Nephron progenitor cell (in vitro differentiated cells): ENCODE measurements at places on chromosomes 6 and 20.

- no peak for DNase-seq
Observed at GRCh38 chr6:12034837-12035236, 22.7 kb downstream of the HIVEP1 start.

DNA sequence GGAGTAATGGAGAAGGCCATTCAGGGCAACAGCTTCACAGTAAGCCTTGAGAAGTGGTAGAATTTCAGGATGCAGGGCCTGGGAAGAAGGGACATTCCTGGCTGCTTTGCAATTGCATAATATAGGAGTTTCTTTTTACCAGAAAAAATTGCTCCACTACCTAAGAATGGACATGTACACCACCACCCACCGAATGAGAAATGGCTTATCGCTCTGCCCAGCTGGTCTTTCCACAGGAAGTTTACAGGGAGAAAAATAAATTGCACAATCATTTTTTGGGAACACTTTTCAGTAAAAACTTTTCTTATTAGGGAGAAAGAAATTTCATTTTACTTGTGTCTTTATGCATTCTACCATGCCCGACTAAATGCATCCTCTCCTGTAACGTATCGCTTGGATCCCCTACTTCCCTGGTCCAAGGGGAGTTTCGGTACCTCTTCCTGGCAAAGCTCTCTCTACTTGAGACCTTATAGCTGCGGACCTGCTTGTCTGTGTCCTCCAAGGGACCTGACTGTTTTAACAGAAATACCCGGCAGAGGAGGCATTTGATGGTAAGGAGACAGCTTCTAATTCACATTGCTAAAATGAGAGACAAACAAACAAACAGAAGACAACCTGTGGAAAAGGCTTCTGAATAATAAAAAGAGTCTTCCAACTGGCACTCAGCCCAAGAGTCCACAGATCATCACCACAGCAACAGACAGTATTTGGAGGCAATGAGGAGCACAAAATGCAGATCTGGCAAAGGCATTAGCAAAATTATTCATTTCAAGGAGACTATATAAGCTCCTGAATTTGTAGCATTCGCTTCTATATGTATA lies 54.2 kb downstream of the MAP3K5 start:
- DNase-seq = no peak

DNA sequence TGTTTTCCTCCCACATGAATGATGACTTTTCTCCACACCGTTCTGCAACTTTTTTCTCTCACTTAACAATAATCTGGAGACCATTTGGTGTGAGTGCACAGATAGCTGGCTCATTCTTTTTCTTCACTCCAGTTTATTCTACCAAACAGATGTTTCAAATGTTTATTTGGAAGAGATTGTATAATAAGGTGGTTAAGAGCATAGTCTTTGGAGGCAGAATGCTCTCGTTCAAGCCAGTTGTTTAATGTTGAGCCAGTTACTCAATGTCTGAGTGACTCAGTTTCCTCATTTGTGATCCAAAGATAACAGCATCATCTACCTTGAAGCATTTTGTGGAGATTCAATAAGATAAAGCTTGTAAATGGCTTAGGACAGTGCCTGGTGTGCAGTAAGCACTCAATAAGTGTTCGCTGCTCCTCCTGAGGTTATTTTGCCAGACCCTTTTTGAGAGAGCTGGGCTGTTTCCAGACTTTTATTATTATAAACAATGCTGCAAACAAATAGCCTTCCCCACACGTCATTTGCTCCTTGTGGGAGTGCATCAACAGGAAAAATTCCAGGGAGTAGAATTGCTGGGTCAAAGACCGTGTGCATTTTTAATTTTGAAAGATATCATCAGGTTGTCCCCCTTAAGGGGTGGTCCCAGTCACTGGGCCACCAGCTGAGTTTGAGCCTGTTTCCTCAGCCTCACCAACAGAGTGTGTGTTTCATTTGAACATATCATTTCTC lies 70.6 kb downstream of the VEGFA start:
- no peak for DNase-seq

- no peak for DNase-seq
Observed at GRCh38 chr6:113047932-113048331, 700.8 kb downstream of the RFPL4B start.

GRCh38 chr6:133503336-133503729 lies 262.2 kb downstream of the EYA4 start:
- no peak for DNase-seq

GRCh38 chr20:3103369-3104032 lies 19.0 kb upstream of the AVP start:
- DNase-seq = no peak

GRCh38 chr6:151110576-151110905 lies 129.2 kb upstream of the AKAP12 start:
- DNase-seq = no peak

- no peak for DNase-seq
Observed at GRCh38 chr20:13236990-13237720, 16.1 kb downstream of the ISM1 start.

DNA sequence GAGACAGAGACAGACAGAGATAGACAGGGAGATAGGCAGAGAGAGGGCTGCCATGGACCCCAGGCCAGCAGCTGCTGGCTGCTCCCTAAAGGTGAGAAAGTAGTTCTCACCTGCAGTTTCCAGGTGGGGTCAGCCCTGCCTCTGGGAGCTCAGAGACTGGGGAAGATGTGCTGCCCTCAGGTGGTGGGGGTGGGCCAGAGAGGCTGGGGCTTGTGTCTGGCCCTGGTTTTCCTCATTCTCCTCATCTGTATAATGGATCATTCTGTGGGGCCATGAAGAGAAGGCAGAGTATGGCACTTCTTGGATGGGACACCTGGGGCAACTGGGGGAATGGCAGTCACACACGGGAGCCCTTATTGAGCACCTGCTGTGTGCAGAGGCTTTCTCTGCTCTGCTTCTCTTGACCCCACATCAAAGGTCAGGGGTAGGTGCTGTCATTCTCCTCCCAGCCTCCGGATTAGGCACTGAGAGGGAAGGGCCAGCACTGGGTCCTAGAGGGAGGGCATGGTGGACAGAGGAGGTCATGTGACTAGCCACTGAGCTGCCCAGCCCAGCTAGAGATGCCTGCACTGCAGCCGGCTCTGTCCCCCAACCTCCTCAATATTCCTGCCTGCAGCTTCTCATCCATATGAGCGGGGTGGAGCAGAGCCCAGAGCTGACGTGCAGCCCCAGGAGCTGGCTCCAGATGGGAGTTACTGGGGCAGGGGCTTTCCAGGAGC lies 4.1 kb downstream of the ANGPT4 start:
- DNase-seq = no peak

- no peak for DNase-seq
Observed at GRCh38 chr6:63637865-63638445, 2.4 kb downstream of the PHF3 start.

- no peak for DNase-seq
Observed at GRCh38 chr20:10408108-10408813, 25.8 kb downstream of the MKKS start.

- DNase-seq = peak; percentile 91
Observed at GRCh38 chr20:34676642-34677373, at the start of gene PIGU. Gene PIGU (minus strand): TSS chr20:34677092. CDS start chr20:34677085, 7 bp downstream.

- DNase-seq = no peak
Observed at GRCh38 chr20:56461576-56461975, 6.9 kb upstream of the RTF2 start.

DNA sequence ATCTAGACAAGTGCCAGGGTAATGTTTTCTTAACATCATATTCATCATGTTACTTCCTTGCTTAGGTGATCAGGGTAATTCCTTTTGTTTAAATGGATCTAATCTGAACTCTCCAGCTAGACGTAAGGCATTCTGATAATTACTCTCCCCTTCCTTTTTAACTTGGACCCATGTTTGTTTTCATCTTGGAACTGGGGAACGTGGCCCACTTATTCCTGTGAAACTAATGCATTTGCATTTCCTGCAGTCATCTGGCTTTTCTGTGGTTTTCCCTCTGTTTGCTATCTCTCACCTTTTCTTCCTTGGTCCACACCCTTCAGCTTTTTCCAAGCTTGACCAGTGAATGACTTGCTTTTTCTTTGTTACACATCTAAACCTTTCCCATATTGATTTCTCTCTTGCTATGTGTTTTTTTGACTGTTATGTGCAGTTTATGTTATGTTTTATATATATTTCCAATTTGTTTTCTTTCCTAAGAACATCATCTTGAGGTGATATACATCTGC lies 33.3 kb downstream of the SLX4IP start:
- DNase-seq = no peak

DNA sequence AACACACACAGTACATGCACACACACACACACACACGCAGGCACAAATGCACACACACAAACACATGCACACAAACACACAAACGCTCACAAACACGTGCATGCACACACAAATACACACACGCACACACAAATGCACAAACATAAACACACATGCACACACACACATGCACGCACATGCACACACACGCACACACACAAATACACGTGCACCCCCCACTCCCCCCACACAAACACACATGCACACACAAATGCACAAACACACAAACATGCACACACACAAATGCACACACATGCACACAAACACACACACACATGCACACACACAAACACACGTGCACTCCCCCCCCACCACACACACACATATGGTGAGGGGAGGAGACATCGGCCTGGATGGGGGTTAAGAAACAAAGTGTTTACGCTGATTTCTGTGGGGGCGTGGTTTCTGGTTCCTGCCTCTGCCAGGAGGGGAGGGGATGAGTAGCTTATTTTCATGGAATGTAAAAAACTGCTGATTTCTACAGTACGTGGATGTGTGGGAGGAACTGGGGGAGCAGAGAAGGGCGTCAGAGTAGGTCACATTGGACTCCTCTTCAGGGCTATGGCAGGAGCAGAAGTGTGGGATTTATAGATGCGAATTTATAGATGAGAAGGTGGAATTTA lies 607.2 kb downstream of the QKI start:
- DNase-seq = no peak

DNA sequence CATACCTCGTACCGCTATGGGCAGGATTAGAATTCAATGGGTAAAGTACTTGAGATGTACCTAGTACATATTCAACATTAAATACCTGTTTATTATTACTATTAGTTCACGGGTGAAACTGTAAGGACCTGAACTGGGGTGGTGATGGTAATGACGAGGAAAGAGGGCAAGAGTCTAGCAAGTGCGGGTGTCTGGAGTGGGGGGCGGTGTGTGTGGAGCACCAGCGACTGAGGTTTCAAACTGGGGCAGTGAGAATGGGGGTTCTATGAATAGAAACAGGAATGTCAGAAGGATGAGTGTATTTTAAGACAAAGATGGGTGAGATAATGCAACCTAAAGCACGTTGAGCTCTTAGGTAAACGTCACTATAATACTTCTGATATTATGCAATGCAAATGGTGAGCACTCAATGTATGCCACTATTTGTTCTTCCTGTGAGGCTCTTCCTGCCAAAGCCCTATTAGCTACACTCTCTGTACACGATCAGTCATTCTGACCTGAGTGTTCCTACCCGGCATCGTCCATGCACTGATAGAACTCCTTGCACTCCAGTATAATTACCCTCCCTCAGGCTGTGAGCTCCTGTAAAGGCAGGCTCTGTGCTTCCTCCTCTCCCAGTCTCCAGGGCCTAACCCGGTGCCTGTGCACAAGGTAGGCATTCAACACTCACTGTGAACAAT lies 55.0 kb downstream of the ALDH5A1 start:
- no peak for DNase-seq

GRCh38 chr20:2507875-2508630 lies 662 bp downstream of the ZNF343 start:
- no peak for DNase-seq

DNA sequence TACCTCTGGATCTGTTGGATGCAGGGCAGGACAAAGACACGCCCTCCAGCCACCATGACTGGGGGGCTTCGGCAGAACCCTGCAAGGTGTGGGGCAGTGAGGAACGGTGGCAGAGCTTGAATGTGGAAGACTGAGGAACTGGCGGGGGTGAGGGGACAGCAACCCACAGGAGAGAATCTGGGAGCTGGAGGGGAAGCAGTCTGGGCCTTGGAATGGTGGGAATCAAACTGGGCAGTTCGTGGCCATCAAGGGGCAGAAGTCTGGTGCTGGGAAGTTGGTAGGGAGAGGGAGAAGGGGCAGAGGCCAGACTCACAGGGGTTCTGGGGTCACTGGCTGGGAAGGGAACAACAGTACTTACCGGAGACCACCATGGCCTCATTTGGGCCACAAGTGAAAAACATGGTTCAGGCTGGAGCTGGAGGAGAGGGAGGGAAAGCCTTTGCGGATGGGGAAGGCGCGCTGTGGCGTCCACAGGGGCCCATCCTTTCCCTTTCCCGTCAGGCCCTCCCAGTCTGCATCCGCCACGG lies 635 bp downstream of the FLOT1 start:
- no peak for DNase-seq

DNA sequence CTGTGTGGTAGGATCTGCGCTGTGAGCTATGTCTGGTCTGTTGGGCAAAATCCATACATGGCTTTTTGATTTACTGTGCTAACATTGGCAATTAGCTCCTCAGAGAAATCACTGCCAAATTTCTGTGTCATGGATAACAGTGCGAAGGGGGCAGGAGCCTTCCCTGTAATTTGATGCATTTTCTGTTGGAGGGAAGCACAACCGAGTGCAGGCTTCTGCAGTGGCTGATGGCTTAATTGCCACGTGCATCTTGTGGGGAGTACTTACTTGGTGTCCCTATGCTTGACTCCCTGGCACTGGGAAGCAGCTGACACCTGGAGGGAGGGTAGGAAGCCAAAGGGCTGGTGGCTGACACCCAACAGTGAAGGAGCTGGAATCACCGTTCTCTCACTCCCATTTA lies 99.3 kb upstream of the PROKR2 start:
- DNase-seq = no peak

DNA sequence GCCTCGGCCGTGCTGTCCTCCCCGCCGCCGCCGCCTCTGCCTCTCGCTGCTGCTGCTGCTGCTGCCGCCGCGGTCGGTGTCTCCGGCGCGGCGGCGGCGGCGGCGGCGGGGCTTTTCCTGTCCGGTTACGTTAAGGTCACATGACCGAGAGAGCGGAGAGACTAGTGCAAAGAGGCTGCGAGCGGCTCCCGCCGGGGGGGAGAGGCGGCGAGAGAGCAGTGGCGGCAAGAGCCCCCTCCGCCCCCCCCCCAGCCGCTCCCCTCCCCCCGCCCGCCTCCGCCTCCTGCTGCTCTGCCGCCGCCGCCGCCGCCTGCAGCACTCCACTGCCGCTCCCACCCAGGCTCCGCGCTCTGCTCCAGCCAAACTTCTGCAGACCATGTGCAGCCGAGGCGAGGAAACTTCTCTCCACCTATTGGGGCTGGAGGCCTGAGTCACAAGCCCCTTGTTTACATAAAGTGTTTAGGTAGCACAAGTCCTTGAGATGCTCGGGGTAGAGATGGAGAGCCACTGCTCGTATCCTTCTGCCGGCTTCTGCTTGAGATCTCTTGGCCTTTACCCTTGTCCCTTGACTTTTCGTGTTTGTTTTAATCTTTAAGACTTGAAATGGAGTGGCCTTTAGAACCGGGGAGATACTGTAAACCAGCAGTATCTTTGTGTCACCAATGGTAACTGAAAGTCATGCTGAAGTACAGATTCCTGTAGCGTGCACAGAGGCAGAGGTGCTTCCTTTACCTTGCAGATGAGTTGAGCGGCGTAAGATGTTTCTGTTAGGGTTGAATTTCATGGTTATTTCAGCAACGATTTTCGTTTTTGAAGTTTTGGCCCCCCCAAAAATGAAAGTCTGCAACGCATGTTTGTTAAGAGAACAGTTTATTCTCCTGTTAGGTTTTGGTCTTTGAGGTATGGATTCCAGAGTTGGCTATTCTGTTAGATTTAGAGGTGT lies at the start of gene ZBTB2:
Gene ZBTB2, minus strand, starts transcription at position 89 of the 943 bp plus-strand sequence. CDS start 17,922 bp downstream, outside the sequence.
- peak; percentile 75 for DNase-seq
